ENCODE measurements at places on chromosomes 7 and 10.
A peak's percentile ranks its signal among the peaks of the same experiment; 100 is the strongest.

DNA sequence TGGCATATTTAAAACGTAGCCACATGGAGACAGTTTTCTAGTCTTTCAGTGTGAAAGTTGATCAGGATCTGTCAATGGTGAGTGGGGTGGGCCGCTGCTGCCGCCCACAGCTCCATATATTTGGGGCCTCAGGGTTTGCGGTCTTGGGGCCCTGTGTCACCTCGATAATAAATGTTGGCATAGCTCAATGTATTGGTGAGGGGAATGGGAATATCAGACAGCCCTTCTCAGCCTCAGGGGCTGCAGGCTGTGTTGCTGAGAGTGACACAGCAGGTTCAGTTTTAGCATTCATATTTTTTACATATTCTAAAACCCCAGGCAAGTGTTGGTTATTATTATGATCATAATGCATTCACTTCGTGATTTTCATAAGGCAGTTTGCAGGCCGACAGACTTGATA, 5.3 kb downstream of the CDH23 start:
- no peak for DNase-seq

DNA sequence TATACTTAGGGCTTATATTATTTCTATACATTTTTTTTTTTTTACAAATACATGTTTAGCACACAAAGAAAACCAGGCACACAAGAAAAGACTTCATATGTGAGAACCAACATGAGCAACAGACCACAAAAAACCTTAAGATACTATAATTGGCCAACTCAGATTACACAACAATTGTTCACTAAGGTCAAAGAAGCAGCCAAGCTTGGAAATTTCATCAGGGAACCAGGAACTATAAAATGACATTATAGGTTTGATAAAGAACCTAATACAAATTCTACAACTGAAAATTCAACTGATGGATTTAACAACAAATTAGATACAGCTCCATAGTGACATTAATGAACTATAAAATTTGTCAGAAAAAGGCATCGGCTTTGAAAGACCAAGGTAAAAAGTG, 4.4 kb upstream of the LUC7L2 start:
- no peak for DNase-seq

DNA sequence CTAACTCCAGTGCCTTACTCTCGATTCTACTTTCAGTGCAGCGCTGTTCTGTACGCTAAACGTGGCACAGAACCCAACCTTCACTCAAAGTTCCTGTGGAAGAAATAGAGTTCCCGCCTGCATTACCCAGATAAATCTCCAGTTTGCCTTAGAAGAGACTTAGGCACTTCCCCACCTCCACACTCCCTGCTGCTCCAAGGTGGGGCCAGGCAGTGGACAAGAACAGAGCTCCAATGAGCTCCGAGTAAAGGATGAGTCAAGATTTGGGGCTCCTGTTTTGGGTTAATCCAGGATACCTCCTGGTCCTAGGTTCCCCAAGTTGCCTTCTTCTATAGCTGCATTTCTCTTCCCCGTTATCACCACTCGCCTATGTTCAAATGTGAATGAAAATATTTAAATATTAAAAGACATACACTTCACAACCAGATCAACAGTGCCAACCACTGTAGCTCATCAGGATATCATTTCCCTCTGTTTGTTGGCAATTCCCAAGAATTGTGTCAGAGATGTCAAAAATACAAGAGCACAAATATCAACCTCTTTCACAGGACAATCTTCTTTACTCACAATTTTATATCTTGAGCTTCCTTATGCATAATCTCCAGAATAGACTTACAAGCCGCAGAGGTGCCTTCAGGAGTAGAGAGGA, 48.0 kb downstream of the MALSU1 start:
- DNase-seq, result no peak

- no peak for DNase-seq
These were observed 21.4 kb upstream of the MKI67 start for GRCh38 chr10:128147669-128148068.

DNA sequence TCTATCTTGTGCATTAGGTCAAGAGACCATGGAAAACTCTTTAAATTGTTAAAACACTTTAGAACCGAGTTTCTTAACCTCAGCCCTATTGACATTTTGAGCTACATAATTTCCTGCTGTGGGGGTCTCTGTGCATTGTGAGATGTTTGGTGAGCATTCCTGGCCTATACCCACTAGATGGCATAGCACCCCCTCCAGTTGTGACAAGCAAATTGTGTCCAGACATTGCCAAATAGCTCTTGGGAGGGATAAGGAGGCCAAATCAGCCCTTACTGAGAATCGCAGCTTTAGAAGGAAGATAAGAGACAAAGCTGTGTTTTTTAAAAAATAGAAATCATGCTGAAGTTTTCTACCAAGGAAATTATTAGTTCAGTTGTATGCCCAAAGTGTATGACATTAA, 1158.5 kb upstream of the C7orf33 start:
- DNase-seq, result peak; percentile 24

DNA sequence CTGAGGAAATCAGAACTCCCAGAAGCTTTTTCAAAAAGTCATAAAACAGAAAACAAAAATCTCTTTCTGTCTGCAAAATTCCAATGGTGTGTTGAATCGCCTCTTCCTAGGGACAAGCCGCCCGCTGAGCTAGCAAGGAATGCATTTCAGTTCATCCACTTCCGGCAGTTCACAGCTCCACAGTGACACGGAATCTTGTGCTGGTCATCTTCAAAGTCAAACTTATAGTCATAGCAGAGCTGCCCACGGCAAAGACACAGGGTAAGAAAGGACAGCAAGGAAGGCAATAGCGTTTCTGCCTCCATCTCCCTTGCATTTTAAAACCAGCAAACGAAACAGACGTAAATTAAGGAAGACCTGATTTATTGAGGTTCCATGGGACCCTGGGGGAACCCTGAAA, 111.2 kb downstream of the GALNT11 start:
- DNase-seq, result no peak

DNA sequence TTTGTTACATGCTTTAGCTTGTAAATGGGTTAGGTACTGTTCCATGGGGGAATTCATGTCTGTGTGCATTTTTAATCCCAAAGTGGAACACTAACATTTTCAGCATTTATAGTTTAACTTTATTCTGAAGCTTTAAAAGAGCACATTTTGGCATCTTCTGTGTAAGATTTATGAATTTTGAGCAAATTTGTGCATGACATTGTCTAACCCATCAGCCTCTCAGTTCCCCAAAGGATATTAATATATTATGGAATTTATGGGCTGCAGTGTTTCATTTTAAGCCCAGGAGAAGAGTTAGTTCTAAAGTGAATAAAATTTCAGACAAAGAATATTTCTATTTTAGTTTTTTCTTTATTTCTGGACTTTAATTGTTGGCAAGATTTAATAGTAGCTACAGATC, 421.4 kb downstream of the PLXDC2 start:
- no peak for DNase-seq

GRCh38 chr7:45162943-45163691, 5.5 kb downstream of the RAMP3 start:
- DNase-seq, result no peak

DNA sequence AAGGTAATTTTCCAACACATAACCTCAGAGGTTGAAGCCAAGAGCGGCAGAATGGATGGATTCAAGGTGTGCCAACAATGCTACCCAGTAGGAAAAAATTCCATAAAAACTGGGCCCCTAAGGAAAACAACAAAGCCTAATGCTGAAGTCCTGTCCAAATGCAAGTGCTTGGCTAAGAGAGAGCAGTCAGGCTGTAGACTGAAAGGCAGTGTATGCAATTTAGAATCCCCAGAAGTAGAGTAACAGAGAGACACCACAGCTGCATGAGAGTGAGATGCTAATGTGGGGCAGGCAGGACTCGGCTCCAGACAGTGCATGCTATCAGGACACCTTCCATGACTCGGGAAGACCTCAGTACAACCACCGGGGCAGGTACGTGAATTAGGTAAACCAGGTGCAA, 124.5 kb downstream of the ZFAND4 start:
- DNase-seq, result no peak

GRCh38 chr10:96513698-96514561, at the start of gene TLL2:
Gene TLL2 (minus strand): TSS chr10:96513926. CDS start chr10:96513685, 241 bp downstream.
- peak; percentile 77 for DNase-seq

GRCh38 chr10:7365027-7365745, 45.6 kb downstream of the SFMBT2 start:
- DNase-seq, result no peak

- DNase-seq, result peak; percentile 20
These were observed 34.4 kb upstream of the SLF2 start for GRCh38 chr10:100878291-100878910.

DNA sequence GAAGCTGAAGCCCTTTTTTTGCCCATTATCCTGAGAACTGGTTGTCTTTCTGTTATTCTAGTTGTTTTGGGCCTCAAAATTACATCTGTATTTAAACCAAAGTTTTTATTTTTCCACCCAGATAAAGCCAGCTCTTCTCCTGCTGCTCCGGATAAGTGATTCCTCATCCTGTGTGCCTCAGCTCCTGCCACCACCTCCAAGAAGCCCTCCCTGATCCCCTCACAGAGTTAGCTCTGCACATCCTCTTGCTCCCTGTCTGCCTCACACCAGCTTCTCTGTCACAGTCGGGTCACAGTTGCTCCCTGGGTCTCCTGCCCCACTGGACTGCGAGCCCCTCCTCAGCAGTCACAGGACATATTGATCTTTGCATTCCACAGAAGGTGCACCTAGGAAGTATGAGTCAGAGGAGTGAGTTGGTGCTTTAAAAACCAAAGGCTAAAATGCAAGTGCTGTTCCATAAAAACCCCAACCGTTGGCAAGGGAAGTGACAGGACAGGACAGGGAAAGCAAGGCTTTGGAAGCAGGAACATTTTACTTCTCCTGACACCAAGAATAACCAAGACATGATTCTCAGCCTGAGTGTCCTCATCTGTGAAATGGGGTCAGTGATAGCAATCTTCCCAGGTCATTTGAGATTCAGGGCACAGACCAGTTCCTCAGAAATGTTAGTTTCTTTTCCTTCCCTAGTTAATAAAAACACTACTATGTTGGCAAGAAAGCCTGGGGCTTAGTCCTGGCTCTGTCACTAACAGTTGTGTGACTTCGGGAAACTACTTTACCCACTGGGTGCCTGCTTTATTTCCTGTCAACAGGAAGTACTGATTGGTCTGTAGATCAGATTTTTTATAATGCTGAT, 36.5 kb upstream of the EEPD1 start:
- no peak for DNase-seq

- no peak for DNase-seq
These were observed 16.3 kb downstream of the CYP3A4 start for GRCh38 chr7:99767662-99768061.

DNA sequence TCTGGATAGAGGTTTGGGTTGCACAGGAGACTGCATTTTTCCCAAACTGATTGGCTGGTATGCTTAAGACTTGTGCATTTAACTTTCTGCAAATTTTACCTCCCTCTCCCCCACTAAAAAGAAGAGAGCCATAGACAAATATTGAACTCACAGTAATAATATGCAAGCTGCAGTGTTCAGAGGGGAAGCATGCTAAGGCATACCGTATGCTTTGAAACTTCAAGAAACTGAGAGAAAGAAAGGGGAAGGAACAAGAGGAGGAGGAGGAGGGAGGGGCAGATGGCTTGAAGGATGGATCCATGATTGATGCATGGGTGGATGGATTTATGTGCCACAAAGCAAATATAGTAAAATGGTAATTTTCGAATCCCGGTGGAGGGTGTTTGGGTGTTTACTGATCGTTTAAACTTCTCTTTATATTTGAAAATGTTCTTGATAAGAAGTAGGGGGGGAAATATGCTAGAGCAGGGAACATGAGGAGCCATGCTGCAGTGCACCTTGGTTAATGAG, 7.8 kb upstream of the KLF6 start:
- no peak for DNase-seq

GRCh38 chr7:42588876-42589275, 323.0 kb downstream of the C7orf25 start:
- no peak for DNase-seq

DNA sequence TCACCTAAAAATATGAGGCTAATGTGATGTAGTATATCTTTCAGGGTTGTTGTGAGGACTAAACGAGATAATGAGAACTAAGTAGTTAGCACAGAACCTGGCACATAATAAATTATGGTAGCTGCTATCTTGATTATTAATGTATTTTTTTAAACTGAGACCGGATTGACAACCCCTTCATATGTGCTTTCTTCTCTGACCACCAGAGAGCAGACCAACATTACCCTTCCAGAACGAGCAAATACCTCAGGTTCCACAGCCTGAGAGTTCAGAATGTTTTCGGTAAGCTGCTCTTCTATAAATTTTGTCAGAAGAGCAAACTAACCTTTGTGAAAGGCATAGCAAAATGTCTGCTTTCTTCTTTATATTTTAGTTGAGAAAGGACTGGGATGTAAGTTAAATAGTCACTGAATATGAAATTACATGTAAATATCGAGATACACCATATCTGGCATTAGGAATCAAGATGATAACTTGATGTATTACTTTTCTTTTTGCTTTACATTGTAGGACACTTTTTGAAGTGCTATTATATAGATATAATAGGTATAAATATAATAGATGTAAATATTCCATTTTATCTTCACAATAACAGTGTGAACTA, 13.6 kb upstream of the BPGM start:
- DNase-seq, result peak; percentile 43

DNA sequence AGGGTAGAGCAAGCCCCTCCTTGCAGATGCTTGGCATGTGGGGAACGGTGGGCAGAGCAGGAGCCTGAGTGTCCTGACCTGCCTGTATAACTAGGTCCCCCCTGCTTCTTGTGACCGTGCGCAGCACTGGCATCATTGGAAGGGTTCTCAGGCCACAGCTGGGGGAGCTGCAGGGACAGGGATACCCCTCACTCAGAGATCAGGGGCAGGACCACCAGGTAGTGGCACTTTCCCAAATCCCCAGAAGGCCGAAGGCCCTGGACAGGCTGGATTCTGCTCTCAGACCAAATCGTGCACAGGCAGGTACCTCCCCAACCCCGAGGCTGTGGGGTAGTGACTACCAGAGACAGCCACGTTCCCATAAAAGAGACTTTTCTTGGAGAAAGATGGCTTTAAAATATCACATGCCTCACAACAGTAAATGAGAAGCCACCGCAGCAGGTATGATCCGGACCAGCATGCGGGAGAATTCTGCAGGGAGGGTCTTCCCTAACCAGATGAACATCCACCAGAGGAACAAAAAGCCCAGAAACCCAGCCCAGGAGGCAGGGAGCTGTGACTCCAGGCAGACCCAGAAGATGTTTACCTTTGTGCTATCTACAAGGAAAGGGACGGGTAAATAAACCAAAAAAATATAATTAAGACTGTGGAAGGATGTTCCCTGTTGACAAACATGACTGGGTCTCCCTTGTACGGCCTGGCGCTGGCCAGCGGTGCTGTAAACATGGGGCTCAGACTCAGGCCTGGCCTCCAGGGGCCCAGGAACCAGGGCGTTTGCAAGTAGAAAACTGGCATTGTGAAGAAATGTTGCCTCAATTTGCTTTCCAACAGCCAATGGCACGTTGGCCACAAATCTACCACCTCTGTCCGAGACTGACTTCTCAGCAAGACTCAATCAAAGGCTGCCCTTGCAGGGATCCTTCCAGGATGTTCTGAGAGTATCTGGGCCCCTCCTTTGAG, 180.0 kb downstream of the TNS3 start:
- DNase-seq, result no peak

DNA sequence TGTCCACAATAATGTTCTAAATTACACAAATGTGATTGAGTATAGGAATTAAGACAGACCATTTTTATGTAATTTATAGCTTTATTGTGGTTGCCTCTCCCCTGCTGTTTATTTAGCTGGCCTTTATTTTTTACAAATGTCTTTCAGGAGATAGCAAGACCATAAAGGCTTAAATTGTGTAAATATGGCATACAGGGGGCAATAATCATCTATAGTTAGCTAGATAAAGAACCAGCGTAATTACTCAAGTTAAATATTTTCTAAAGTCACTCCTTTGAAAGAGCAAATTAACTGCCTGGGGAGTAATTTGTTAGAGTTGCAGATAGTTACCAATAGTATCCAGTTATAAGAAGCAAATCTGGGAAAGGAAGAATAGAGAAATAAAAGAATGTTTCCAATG, at the start of gene MALRD1:
MALRD1 (plus strand) TSS at position 313 of the 400 bp plus-strand sequence. CDS start 138 bp downstream, outside the sequence.
- no peak for DNase-seq
